ENCODE measurements at places on chromosomes 2 and 18.

- no peak for DNase-seq
Measured at GRCh38 chr2:9251154-9252001, 44.8 kb downstream of the ASAP2 start.

GRCh38 chr2:101520246-101520645, 45.3 kb upstream of the RFX8 start:
- no peak for DNase-seq

GRCh38 chr2:8536686-8537561, 144.9 kb upstream of the ID2 start:
- DNase-seq, result no peak

GRCh38 chr2:238727585-238728329, 120.1 kb upstream of the TWIST2 start:
- DNase-seq, result no peak

- DNase-seq, result no peak
Measured at GRCh38 chr2:84735389-84735788, 145.5 kb downstream of the TRABD2A start.

DNA sequence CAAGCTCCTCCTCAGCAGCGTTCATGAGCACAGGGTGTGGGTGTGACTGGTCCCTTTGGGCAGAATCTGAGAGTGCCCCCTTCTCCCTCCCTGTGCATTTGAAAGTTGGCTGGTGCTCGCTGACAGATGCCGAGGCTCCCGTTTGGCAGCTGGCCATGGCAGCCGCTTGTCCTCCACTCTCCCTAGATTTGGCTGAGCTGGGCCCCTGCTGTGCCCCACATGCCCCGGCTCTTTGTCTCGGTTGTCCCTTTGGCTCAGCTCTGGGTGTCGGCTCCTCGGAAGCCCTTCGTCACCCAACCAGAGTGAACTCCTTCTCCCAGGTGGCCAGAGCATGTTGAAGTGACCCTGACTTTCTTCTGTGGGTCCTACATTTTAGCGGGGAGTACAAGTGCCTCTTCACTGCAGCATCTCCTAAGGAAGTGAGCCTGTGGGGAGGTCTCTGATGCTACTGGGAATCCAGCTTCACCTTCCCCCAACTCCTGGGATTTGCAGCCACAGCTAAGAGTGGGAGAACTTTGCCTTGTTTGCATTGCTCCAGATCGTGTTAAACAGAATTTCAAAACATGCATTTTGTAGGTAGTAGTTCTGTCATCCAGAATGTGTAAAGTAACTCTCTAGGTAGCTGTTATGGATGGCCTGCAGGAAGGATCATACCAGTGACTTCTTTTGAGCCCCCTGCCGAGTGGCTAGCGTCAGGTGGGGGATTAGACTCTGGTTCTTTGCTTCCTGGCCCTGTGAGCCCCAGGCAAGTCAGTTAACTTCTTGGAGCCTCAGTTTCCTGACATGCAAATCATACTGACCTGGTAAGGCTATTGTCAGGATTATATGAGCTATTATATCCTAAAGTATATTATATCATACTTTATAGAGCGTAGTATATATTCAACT, 24.2 kb downstream of the HPCAL1 start:
- DNase-seq, result no peak

GRCh38 chr2:215796140-215796855, 217.1 kb downstream of the MREG start:
- no peak for DNase-seq

DNA sequence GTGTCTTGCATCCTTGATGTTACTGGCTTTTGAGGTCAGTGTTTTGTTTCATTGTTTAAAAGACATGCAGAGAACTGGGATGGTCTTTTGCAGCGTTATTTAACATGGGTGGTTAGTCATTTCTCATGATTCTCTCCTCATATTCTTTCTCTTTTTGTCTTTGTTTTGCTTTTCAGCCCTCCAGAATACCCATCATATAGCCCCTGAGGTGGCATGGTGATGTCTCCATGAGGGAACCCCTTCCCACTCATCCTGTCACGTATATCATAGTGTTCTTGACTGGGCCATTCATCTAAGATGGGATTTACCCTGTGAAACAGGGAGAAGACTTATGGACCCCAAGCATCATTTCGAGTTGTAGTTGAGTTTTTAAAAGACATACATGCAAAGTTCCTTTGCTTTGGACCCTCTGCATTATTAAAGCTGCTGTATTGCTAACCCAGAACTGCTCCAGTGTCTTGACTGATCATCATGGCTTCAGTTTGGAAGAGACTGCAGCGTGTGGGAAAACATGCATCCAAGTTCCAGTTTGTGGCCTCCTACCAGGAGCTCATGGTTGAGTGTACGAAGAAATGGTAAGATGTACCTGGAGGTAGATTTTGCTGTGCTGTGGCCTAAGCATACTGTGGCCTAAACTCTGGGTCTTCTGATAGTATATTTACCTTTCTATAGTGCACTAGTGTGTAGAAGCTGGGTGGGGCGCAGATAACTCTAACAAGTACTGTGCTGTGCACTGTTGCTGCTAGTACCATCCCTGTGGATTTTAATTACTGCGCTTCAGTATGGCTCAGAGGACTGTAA, 1.4 kb downstream of the EHBP1 start:
- no peak for DNase-seq

GRCh38 chr2:8229546-8229986, 452.3 kb upstream of the ID2 start:
- no peak for DNase-seq

All from activated CD4-positive, alpha-beta T cell treated with anti-CD3 and anti-CD28 coated beads, Interleukin-2, amount 50 U/mL, for 1 hour (primary cell).